Neuronal stem cell (in vitro differentiated cells): ENCODE measurements at places on chromosomes 7 and 10.

GRCh38 chr7:67387851-67388250 lies 391.2 kb downstream of the TYW1 start:
- no peak for DNase-seq

DNA sequence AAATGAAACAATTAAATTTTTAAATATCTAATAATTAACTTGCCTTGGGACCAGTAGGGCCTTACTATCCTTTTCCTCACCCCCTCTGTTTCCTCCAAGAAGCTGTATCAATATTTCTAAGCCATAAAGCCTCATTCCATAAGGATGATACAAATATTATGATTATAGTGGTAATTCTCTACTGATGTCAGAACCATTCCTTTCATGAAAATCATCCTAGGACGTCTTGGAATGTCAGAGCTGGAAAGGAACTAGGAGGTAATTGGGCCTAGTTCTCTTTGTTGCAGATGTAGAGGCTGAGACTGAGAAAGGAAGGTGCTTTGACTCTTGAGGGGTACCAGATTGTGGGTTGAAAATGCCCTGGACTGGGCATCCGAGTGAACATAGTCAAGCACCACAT lies 766.7 kb upstream of the GHITM start:
- DNase-seq: no peak

- no peak for DNase-seq
Measured at GRCh38 chr7:123570390-123571182, 13.0 kb upstream of the NDUFA5 start.

DNA sequence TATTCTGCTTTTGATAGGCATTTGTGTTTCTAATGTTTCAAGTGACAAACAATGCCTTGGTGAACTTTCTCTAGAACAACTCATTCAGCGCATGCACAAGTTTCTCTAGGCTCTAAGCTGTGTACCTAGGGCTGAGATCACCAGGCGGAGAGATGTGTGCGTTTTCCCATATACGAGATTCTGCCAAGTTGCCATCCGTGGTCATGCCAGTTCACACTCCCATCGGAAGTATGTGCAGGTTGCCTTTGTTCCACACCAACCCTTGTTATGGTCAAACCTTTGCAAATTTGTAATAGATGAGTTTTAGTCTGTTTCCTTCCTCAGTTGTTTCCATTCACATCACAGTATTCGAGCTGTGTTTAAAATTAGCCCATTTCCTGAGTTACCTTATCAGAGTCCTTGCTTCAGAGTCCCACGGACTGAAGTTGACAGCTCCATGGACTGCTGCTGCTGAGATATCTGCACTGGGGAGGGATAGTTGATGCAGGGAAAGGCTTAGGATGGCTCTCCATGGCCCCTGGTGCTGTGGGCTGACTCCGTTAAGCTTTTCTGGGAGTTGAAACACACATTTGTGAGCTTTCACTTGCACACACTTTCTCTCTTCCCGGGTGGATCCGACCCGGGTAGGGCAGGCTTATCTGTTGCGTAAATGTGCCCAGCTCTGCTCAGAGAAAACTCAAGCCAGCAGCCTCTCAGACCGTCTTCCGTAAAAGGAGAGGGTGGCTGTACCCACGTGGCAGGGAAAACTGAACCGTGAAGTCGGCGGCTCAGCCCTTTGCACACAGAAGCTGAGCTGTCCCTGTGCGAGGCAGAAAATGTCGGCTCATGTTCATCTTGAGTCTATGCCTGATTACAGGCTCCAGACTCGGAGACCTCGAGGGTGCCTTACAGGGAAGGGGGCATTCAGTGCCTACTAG lies 49.4 kb downstream of the HK1 start:
- no peak for DNase-seq

DNA sequence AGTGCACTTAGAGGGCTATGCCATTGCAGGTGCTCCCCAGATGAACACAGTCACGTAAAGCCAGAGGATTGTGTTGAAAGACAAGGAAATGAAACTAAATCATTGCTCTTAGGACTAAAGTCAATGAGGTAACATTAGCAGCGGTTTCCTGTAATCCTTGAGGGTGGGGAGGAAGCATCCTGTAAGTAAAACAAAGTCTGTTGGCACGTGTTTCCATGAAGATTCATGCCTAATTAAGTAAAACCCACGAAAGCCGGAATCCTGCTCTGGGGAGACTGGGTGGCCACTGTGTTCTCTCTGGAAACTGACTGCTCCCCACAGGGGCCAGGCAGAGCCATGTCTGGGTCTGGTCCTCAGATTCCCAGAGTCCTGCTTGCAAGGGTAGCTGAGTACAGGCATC lies 18.3 kb downstream of the STEAP1B start:
- DNase-seq: no peak

DNA sequence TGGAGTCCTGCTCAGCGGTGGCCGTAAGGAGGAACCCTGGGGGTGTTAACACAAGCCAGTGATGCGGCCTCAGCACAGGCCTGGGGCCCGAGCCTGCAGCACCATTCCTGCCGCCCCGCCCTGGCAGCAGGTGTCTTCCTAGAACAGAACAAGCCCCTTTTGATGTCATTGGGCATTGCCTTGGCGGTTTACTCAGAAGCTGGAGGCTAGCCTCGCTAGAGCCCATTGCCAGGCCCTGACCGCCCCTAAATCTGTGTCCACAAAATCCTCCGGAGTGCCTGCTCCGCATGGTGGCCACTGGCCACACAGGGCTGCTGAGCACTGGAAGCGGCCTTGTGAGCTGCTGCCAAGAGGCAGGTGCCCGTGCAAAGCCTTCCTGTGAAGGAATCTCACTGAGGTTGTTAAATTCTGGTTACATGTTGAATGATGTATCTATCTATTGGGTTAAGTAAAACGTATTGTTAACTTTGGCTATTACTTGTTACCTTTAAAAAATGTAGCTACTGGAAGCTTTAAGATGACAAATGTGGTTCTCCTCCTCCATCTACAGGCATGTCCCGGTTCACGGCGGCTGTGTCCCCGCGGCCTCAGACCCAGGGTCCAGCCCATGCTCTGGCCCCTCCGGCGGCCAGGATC lies 1.2 kb upstream of the INPP5A start:
- DNase-seq: no peak

- DNase-seq: no peak
Measured at GRCh38 chr10:101237982-101238731, 8.9 kb upstream of the LBX1 start.

DNA sequence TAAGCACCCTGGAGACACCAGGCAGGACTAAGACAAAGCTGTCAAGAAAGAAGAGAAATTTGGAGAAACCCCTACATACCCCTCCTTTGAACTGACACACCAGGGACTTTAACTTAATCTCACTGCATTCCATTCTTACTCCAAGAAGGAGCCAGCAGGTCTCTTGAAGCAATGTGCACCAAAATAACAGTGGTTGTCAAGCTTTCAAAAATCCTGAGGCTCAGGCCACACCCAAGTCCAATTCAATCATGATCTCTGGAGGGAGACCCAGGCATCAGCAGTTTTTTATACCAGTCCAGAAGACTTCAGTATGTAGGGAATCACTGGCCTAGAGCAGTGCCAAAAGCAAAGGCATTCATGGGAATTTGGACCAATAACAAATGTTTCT lies 6.8 kb downstream of the SLC25A13 start:
- DNase-seq: no peak

GRCh38 chr7:51059504-51060142 lies 257.0 kb downstream of the COBL start:
- DNase-seq: no peak

DNA sequence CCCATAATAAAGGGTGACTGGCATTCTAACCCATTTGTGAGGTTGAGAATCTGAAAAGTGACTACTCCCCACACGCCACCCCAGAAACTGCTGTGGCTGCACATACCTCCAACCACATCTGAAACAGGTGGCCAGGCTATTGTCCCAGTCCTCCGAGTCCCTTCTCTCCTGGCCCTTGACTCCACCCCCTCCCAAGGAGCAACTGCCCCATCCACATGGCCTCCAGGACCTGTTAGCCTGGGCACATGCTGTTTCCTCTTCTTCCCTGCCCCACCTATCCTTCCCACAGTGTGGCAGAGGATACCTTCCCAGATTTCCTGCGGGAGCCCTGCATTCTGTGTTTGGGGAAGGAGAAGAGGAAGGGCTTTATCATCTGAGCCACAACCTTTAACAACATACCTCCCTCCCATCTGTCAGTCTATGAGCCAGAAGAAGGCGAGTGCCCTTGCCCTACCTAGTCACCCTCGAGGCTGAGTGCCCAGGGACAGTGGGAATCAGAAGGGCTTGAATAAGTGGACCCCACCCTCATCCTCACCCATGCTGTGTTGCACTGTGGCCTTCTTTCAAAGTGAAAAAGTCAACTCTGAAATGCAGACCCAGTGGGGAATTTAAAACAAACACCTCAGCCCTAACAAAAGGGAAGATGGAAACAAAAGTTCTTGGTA lies 11.9 kb downstream of the STEAP1B start:
- DNase-seq: no peak

DNA sequence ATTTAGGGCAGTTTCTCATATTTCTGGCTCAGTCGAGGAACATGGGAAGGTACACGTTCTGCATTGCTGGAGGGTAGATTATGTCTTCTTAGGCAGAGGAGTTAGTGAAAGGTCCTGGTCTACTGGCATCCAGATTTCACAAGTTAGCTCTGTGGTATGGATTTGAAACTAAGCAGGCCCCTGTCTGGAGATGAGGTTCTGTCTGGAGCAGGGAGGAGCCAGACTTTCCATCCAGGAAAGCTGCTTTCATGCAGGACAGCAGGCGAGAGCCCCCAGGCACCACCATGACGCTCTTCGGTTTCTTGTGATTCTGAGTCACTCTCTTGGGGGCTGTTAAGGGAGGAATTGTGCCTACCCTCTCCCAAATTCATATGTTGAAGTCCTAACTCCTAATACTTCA lies 184.3 kb downstream of the KIAA1217 start:
- DNase-seq: no peak

GRCh38 chr10:70130878-70131559 lies 1.6 kb downstream of the AIFM2 start:
- no peak for DNase-seq

DNA sequence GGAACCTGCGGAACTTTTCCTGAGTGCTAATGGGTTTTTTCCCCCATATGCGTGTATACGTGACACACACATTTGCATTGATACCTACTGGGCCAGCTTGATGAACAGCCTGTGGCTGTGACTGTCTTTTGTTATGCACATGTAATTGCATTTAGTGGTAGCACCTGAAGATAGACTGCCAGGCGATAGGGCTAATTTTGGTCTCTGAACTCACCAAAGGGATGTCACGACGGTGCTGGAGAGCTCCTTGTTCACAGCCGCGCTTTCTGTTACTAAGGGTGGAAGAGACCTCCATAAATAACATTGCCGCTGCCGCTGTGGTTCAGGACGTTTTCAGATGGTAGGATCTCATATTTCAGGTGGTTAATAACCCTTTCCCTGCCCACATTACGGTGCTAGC lies 133.2 kb downstream of the CAMK1D start:
- DNase-seq: no peak

DNA sequence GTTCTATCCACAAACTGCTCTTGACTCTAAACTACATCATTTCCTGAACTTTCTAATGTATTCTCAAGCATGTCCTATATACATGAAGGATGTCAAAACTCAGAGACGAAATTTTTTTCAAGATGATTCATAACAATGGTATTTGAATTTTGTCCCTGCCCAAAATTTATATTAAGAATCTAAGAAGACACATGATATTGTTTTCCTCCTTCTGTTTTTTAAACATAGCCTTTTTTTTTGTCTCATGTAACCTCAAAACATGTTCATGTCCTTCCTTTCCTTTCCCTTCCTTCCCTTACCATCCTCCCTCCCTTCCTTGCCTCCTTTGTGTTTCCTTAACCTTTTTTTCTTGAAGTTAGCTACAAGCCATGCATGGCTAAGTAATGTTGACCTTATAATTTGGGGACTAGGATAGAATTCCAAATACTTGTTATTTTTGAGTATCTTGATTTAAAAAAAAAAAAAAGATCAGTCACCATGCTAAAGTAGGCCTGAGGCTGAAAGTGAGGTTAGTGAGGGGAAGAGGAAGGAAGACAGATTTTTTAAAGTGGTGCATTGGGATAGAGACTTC lies 163.0 kb downstream of the SUGCT start:
- no peak for DNase-seq

GRCh38 chr7:151579644-151580043 lies 59.9 kb upstream of the RHEB start:
- no peak for DNase-seq

- no peak for DNase-seq
Measured at GRCh38 chr7:32145911-32146310, 75.7 kb upstream of the PDE1C start.

- DNase-seq: no peak
Measured at GRCh38 chr10:102309236-102309635, 63.9 kb downstream of the GBF1 start.
